Mammary microvascular endothelial cell (primary cell): ENCODE measurements at places on chromosomes 1 and 21. TPM values are rescaled to one million over a fixed set of nuclear protein-coding genes. Genes with fewer than 3 reads are reported as not detected.

COL6A1 gene
- total RNA-seq, result 29.8 and 35.8 TPM in 2 replicates

WDR64 gene
- total RNA-seq, result not detected in 2 replicates

PTGS2 gene
- 4.6 and 4.9 TPM in 2 replicates for total RNA-seq

RNU1-2 gene
- total RNA-seq, result under 0.01 TPM in 1 of 2 replicates, not detected in the other

RGS8 gene
- not detected in 2 replicates for total RNA-seq

WNT2B gene
- 0.59 and 0.73 TPM in 2 replicates for total RNA-seq

IFNGR2 gene
- 46.1 and 56.6 TPM in 2 replicates for total RNA-seq

KNCN gene
- total RNA-seq, result not detected in 2 replicates

ZNHIT6 gene
- 13.0 and 17.4 TPM in 2 replicates for total RNA-seq

HAPLN2 gene
- not detected in 2 replicates for total RNA-seq

TXNIP gene
- total RNA-seq, result 29.6 and 30.1 TPM in 2 replicates

C1orf141 gene
- total RNA-seq, result not detected in 2 replicates

ASTN1 gene
- not detected in 2 replicates for total RNA-seq

PRSS38 gene
- total RNA-seq, result not detected in 2 replicates

SPRR2F gene
- total RNA-seq, result not detected in 2 replicates

MCOLN3 gene
- total RNA-seq, result not detected in 2 replicates

DUSP10 gene
- total RNA-seq, result 2.9 and 4.6 TPM in 2 replicates

LRIF1 gene
- 13.1 and 13.5 TPM in 2 replicates for total RNA-seq

CNIH3 gene
- 0.39 and 0.73 TPM in 2 replicates for total RNA-seq

OTUD3 gene
- 1.8 and 2.1 TPM in 2 replicates for total RNA-seq

FCRL6 gene
- total RNA-seq, result not detected in 2 replicates

CTSK gene
- total RNA-seq, result 2.6 and 4.3 TPM in 2 replicates

CCDC185 gene
- total RNA-seq, result not detected in 2 replicates

SH3D21 gene
- 0.40 and 0.64 TPM in 2 replicates for total RNA-seq

SLC25A34 gene
- total RNA-seq, result 0.05 and 0.27 TPM in 2 replicates

C1orf185 gene
- total RNA-seq, result not detected in 2 replicates

CR2 gene
- not detected in 2 replicates for total RNA-seq
